ENCODE measurements at places on chromosomes 13 and 19.
A peak's percentile ranks its signal among the peaks of the same experiment; 100 is the strongest.

GRCh38 chr19:41957838-41958366 lies 1.2 kb downstream of the RABAC1 start:
- DNase-seq, result no peak

DNA sequence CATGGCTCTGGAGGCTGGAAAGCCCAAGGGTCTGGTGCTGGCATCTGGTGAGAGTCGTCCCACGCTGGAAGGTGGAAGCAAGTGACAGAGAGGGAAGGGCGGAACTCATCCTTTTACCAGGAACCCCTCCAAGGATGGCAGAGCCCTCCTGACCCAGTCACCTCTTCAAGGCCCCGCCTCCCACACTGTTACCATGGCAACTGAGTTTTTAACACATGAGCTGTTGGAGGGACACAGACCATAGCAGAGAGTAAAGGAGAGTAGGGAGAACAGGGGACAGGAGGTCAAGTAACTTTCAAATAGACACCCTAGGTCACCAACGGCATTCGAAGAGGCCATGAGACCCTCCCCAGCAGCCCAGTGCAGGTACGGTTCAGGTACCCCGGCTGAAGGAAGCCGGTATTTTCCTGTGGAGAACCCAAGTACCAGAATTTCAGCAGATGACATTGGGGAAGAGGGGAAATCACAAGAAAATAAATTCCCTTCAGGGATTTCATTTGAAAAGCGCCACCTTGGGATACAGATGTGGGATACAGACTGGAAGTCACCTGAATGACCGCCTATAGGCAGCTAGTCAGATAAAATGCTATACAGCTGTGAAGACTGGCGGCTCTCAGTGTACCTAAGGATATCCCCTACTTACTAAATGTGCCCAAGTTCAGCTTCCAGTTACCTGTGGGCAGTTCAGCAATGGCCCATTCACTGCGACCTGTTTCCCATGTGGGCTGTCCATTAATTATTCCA lies 8.0 kb downstream of the IL17D start:
- DNase-seq, result no peak

GRCh38 chr13:50934735-50935435 lies 25.3 kb downstream of the RNASEH2B start:
- DNase-seq, result no peak

GRCh38 chr19:40619333-40620160 lies 18.4 kb downstream of the LTBP4 start:
- DNase-seq, result no peak

DNA sequence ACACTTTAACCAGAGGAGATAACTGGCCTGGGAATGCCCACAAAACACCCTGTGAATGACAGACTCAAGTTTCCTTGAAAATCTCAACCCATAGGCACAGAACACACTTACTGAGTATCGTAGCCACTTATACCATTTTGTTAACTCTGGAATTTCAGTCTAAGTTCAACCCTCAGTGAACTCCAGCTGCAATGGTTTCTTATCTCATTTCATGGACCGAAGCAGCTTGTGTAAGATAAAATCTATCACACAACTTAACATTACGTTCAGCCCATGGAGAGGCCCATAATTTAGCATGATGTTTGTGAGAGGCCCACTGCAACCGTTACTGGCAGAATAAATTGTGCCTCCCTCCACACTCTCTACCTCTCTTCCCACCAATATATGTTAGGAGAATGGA lies 323.0 kb downstream of the DNAJC15 start:
- no peak for DNase-seq

DNA sequence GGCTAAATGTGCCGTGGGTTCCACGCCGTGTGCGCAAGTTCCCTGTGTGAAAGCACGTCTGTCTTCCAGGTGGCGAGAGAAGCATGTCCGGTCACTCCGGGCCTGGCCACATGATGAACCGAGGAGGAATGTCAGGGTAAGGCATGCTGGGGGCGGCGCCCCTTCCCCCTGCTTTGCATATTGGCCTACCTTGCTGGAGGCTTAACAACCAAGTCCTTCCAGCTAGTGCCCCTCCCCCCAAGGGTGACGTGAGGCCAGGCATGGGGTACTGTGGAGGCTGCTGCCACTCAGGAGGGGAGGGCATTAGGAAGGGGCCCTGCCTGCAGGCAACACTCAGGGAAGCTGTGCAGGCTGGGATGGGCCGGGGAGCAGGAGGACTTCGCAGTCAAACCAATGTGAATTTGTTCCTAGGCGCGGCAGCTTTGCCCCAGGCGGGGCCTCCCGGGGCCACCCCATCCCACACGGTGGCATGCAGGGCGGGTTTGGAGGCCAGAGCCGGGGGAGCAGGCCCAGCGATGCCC lies 12.5 kb downstream of the MICOS13 start:
- no peak for DNase-seq

- no peak for DNase-seq
These were observed 819.9 kb downstream of the OLFM4 start for GRCh38 chr13:53848366-53848961.

DNA sequence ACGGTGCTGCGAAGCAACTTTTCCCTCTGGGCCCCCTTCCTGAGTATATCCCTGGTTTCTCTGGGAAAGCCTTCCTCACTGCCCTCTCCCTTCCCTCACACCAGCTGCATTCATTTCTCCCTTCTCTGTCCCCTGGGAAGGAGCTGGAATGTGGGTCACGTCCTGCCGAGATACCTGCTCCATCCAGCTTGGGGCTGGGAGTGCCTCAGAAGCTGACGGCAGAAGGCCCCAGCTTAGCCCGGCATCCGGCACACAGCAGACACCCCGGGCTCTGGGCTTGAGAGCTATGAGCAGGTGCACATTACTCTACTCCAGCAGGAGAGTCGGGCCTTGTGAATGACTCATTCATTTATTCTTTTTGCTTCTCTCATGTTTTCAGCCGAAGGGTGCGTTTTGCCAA lies 170.6 kb downstream of the TEX29 start:
- DNase-seq, result no peak

- DNase-seq, result no peak
These were observed 977.5 kb upstream of the SPRY2 start for GRCh38 chr13:81318231-81319019.

DNA sequence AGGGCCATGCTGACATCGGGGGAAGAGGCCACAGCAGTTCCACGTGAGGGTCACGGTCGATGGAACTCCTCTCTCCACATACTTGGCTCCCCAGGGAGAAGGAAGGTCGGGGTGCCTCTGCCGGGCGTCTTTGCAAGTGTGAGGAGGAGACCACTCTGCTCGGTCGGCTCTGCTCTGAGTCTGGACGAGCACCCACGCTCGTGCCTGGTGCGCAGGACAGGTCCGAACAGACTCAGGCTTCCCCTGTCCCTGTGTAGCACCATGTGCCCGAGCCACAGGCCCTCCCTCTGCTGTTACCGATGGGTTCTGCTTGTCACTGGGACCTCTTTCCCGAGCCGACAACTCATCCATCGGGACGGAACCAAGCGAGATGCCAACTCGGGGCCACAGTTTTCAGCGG lies 35.1 kb downstream of the TMEM255B start:
- DNase-seq, result no peak

GRCh38 chr13:59532405-59532804 lies 631.3 kb downstream of the DIAPH3 start:
- DNase-seq, result no peak

DNA sequence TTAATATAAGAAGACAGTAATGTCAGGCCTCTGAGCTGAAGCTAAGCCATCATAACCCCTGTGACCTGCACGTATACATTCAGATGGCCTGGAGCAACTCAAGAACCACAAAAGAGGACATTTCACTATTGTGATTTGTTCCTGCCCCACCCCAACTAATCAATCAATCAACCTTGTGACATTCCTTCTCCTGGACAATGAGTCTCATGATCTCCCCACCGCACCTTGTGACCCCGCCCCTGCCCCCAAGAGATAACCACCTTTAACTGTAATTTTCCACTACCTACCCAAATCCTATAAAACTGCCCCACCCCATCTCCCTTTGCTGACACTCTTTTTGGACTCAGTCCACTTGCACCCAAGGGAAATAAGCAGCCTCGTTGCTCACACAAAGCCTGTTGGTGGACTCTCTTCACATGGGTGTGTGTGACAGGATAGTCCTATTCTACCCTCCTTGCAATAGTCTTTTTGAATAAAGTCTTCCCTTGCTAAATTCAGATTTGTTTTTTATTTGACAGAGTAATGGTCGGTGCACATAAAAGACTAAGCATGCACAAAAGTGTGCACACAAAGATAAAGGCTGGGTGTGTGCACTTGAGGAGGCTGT lies 14.0 kb downstream of the CD70 start:
- no peak for DNase-seq

- no peak for DNase-seq
These were observed 189.0 kb downstream of the LMO7 start for GRCh38 chr13:75825161-75825560.

DNA sequence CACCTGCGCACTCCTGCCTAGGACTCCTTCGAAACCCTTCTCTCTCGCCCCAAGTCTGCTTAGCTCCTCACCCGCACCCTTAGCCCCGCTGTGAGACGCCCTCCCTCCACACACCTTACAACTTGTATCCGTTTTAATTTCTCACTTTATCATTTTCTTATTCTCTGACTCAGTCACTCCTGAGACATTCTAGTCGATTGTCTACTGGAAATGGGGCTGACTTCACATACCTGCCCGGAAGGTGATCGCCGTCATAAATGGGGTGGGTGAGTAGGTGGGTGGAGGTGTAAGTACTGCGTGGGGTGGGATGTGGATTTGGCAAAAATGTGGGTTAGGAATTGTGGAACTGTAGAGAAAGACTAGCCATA lies 714 bp downstream of the NDFIP2 start:
- DNase-seq, result peak; percentile 74

Measured in activated CD8-positive, alpha-beta memory T cell treated with anti-CD3 and anti-CD28 coated beads for 4 hours (primary cell).